NCI-H1105 (cell line): ENCODE measurements at places on chromosomes 4 and X.

- DNase-seq = peak; percentile 5
Observed at GRCh38 chr4:2792711-2793585, at the start of gene SH3BP2. Gene SH3BP2 (plus strand): TSS chr4:2793085. CDS start chr4:2820618, 27,533 bp downstream.

- DNase-seq = no peak
Observed at GRCh38 chrX:107117993-107118321, 665 bp downstream of the RBM41 start.

DNA sequence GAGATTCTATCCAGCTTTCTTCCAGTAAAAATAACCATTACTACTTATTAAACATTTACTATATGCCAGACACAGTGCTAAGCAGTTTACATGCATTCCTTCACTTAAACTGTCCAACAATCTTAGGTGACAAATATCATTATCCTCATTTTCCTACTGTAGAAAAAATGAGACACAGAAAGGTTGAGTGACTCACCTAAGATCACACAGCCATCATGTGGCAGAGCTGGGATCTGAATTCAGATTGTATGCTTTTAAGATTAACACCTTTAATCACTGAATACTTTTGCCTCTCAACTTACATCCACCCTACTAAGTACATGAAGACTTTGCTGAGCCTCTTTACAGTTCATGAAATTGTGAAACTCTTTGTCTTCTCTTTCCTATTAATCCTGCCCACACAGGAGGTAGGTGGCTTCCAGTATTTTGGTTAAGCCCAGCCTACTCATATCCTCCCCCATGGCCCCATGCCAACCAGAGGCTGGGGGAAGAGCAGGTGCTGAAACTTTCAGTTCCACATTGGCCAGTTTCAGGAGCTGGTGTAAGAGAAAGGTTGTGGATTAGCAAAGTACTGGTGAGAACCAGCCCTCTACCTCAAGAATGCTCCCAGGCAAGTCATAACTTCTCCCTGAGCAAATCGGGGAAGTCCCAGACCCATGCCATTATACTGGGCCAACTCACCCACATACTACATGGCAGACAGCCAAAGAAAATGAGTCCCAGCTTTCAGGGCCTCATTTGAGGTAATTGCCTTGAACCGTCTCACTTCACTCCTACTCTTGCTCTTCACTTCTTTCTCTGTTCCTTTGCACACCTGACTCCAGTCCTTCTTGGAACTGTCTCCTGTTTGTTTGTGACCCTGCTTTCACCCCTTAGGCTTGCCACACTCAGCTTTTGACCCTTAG is 211.1 kb downstream of the GUCY2F start:
- DNase-seq = peak; percentile 8

DNA sequence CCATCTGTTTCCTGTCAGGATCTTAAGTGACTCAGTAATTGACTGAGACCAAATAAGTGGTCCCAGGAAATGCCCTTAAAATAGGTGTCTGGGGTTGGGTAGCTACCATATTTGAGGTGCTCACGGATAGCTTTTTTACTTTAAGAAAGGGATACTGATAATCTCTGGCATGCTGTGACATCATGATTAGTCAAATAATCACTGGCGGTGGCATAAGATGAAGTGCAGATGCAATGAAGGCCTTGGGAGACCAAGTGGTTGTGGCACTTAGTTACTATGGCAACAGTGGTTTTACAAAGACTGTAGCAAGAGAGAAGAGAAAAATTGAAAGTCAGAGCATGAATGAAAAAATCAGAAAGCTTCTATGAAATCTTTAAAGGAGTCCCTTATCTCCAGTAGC is 114.5 kb upstream of the SLIT2 start:
- no peak for DNase-seq

DNA sequence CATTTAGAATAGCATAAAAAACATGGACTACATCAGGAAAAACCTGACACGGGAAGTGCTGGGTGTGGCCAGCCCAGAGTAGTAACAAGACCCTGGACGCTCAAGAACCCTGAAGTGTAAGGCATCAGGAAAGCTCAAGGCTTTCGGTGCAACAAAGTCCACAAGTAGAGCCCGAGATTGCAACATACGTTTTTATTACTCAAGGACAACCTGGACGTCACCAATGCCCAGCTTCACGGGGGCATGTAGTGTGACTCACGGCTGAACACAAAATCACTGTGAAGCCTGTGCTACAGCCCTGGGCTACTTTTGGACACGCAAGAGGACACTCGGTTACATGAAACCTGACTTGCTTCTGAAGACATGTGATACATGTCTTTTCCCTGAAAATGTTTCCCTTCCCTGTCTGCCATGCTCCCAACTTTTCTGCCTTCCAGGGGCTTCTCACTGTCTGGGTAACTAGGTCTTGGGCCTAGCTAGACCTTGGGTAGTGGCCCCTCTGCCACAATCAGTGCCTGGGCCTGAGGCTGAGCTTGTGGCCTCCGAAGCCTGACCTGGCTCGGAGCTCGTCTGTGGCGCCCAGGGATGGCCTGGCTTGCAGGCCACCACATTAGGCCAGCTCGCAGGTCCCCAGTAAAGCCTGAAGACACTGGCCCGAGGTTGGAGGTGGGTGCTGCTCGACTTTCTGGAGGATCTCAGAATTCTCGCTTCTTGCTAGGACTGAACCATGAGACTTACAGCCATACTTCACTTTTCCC is 9.2 kb downstream of the IRAK1 start:
- DNase-seq = no peak

GRCh38 chrX:13081395-13082205 is 37.2 kb upstream of the FAM9C start:
- no peak for DNase-seq

DNA sequence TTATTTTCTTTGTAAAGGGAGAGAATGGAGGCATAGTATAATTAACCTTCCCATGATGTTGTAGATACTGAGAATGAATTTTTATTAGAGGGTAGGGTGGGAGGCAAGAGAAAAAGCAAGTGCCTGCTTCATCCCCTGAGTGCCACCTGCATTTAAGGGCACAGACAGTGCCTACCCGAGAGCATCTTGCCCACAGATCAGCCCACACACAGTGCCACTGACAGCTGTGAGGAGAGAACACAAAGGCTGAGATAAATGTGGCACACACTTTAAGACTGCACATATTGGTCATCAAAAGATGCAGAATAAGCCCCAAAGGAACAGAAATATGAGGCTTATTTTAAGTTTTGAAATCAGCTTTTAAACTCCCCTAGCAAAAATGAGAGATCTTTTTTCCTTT is 250.8 kb downstream of the SLC39A8 start:
- no peak for DNase-seq

DNA sequence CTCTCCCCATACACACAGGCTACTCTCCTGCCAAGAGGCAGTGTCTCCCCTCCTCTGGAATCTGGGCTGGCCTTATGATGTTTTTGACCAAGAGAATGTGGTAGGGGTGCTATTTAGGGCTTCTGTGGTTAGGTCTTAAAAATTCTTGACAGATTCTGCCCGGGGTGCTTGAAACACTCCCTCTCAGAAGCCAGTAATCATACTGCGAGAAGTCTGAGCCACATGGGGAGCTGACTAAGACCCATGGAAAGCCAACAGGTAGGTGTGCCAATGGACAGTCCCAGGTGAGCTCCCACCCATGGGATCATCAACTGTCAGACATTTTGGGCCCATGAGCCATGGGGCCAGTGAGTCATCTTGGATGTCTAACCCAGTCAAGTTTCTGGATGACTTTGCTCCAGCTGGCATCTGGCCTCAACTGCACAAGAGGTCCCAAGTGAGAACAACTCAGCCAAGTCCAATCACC is 315.7 kb downstream of the FBXW7 start:
- DNase-seq = no peak

DNA sequence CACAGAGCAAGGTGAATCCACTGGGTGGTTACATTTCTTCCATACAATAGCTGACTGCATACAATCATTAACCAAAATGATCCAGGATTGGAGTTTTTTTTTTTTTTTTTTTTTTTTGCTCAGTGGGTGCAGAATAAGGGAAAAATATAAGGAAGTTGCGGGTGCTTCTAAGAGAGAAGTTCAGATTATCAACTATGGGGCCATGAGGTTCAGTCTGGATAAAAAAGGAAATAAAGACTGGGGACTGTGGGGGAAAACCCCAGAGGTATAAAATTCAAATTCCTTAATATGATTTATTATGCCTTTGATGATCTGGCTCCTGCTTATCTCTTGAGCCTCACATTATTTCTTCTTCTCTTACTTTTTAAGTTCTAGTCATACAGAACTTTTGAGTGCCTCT is 5.9 kb upstream of the EIF1AX start:
- DNase-seq = no peak

DNA sequence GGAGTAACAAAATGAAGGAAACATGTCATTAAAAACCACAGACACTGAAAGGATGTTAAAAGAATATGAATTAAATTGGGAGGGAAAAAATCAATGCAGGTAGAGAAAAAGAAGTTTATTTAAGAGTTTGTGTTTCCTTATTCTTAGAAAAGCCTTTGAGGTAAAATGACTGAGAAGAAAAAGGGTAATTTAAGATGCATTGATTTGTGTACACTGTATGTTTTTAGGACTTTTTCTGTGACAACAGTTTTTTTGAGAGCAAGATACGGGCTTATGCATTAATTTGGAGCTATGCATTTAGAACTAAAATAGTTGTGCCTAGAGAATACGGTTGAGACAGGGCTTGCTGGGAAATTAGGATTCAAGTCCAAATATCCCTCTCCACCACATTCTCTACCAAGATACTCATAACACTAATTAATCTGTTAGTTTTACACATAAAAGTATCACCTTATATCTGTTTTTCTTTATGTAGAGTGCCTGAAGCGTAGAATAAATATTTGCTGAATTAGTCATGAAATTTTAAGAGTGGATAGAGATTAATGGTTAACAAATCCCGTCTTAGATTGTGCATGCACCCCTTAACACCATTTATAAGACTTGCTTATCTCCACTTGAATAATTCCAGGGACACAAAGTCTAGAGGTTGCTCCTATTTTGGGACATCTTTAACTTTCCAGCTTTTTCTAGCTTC is 232.5 kb downstream of the PCDH7 start:
- no peak for DNase-seq

DNA sequence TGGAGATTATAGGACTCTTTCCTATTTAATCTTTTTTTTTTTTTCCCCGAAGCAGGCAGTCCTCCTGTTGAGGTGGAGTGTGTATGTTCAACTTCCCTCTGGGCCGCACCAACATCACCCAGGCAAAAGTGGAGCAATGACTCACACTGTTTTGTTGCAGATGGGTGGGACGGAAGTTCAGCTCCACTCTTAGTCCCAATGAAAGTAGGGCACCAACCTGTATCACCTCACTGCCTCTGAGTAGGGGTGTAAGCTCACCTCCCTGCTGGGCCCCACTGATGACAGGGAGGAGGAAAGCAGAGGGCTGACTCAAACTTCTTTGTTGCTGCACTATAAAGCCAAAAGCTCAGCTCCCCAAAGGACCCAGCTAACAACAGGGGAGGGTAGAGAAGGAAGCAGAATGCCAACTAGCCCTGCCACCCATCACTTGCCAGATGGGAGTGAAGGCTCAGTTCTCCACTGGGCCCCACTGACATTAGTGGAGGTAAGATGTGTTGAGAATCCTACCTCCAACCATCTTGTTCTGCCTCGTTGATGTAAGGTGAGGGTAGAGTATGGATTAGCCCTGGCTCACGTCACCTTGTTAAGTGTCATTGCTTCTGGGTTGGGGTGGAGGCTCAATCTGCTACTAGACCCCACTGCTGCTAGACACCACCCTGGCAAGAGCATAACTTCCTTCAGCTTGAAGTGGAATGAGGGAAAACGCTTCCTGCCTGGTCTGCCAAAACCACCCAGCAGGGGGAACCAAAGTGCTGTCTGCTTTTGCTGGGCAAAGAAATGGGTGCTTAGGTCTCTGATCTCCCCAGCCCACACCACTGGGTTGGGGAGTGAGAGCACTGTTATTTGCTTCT is 14.1 kb downstream of the RPS6KA3 start:
- no peak for DNase-seq

- DNase-seq = no peak
Observed at GRCh38 chr4:16120720-16121119, 36.9 kb upstream of the PROM1 start.

DNA sequence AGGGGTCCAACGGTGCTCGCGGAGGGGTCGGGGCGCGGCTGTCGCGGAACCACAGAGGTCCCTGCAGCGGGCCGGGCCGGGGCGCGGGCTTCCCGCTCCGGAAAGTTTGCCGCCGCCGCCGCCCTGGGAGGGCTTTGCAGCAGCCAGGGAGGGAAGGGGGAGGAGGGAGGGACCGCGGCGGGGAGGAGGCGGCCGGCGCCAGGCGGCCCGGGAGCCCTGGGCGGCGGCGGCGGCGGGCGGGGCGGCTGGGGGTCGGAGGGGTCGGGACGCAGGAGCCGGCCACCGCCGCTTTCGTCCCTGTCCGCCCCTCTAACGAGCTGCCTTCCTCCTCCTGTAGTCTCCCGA is 375 bp downstream of the FGFR3 start:
- no peak for DNase-seq

DNA sequence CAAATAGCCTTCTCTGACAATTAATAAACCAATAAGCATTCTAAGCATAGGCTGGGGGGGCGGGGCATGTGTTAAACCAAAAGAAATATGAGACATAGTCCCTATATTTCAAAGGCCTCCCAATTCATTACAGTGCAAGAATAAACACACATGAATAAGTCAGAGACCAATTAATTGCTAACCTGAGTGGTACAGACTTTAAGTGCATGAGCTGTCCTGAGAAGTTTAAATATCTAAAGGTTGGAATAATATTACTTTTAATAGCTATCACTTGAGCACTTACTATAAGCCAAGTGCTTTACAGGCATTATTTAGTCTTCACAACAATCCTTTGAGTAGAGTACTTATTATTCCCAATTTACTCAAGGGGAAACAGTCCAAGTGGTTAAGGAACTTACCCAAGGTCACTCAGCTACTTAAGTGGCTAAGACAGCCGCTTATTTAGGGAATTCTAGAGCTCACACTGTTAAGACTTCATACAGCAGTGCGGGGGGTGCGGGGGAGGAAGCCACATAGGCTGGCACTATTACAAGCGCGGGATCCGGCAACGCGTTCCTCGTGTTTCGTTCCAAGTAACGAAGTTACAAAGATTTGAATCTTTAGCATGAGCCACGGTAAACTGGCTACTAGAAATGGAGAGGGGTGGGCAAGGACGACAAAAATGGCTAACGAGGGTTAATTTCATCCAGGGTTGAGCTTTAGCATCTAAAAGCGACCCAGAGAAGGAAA is 1.4 kb downstream of the THOC2 start:
- no peak for DNase-seq
